ENCODE measurements at places on chromosomes 1 and 21.

GRCh38 chr21:38999161-38999560 lies 184.1 kb downstream of the PSMG1 start:
- no peak for DNase-seq

- no peak for DNase-seq
Observed at GRCh38 chr1:234602334-234603220, 7.4 kb downstream of the IRF2BP2 start.

DNA sequence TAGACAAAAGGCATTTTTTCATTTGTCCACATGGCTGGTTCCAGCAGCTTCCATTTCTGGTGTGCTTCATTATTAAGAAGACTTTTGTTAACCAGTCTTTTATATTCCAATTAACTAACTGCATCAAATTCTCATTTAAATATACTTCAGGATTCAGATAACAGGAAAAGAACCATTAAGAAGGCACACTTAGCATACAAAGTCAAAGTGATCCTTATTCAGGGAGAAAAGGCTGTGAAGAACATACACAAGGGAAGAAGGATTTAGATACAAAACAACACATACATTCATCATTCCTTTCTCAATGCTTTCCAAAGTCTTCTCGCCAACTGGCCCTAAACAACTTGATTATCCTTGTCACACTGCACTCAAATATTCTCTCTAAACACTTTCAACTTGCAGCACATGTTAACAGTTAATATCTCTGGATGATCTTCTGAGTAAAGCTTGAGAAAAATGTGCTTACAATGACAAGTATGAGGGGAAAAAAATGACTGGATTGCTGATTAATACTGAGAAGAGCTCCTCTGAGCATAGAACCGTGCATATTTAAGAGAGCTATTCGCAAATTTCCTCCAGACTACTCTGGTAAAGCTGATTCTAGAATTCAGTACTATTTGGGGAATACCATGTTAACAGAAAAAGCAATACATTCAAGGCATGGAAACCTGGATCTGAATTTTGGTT lies 225.2 kb upstream of the TNR start:
- DNase-seq = no peak

DNA sequence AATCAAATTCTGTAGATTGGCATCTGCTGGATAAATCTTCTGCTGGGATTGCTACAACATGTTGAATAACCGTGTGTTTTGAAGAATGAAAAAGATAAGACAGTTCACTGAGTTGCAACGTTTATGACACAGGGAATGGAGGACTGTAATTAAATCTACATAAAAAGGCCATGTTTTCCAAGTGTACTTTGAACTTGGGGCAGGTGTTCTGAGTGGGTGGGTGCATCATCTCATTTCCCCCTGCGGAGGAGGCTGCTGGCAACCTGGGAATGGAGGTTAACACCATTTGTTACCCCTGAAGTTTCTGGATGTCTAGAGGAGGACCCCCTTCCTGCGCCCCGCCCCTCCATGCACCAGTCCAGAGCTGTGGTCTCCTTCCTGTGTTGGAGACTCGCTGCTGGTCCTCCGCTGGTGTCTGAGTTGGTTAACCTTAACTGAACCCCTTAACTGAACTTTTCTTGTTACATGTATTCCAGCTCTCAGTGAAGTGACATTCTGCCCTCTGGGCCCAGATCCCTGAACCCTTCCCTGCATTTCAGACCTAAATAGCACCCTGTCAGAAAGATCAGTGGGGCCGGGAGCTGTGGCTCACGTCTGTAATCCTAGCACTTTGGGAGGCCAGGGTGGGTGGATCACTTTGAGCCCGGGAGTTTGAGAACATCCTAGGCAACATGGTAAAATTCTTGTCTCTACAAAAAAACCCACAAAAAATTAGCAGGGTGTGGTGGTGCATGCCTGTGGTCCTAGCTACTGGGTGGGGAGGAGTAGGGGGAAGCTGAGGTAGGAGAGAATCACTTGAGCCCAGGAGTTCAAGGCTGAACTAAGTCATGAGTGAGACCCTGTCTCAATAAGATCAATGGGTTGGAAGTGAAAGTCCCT lies 31.8 kb downstream of the UCK2 start:
- no peak for DNase-seq

DNA sequence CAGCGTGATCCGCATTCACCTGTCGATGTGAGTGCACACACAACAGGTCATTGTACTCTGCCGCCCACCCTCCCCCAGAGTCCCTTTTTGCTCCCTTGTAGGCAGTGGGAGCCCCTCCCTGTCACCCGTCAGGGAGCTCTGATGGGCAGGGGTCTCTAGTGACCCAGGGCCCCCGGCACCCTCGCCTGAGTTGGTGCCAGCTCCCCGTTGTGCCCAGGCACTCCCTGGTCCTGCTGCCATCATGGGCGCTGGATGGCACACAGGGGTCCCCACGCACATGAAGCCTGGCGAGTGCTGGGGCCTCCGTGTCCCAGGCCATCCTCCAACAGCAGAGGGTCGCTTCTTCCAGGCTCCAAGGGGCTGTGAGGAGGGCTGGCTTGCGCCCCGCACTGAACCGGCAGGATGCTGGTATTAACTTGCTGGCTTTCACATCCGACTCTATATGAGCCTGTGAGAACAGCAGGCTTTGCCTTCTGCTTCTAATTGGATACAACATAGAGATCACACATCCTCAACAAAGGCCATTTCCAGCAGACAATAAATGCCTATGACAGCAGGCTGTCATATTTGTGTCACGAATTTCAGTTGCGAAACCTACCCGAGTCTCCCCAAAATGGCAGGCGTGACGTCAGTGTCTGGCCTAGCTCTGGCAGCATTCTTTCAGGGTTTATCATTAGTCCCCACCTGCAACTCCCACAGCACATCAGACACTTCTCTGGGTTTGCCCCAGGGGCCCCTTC lies 35.4 kb downstream of the KIAA1614 start:
- DNase-seq = no peak
